T follicular helper cell (primary cell): ENCODE measurements at places on chromosomes 6 and 20.

GRCh38 chr20:51412333-51412871, 130.1 kb downstream of the NFATC2 start:
- DNase-seq, result no peak

- no peak for DNase-seq
Observed at GRCh38 chr6:75170691-75171560, 34.9 kb downstream of the COL12A1 start.

DNA sequence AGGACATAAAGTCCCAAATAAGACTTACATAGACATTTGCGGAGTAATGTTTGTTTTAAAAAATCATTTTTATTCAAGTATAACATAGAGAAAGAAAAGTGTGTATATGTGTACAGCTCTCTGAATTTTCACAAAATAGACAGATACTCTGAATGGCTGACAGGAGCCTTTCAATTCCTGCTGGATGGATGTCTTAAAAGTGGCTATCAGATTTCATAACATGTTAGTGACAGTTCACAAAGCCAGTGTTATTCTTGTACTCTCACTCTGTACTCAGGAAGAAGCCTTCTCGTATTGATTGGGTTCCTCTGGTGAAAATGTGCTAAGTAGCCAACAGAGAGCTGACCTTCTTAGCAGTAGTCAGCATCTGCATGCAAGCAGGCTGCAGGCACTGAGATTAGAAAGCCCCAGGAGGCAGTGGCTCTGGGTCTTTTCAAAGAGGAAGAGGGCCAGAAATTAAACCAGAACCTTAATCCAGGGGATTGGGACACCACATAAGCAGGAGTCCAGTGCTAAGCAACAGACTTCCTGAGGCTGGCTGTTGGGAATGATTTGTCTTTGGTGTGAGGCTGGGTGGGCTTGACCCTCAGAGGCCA, 19.7 kb downstream of the SLC17A4 start:
- DNase-seq, result no peak

DNA sequence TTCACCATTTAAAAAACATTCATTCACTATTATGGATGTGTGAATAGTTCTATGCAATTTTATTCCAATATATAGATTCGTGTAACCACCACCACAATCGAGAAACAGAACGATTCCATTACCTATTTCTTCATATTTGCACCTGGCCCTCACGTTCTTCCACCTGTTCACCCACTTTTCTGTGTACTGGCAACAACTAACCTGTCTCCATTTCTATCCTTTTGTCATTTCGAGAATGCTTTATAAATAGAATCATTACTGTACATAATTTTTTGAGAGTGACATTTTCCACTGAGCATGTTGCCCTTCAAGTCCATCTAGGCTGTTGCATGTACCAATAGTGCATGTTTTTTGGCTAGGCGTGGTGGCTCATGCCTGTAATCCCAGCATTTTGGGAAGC, 23.2 kb upstream of the STX11 start:
- DNase-seq, result no peak

- no peak for DNase-seq
Observed at GRCh38 chr20:57605045-57605444, 15.2 kb downstream of the ZBP1 start.

- DNase-seq, result no peak
Observed at GRCh38 chr6:156854466-156855161, 77.4 kb downstream of the ARID1B start.

DNA sequence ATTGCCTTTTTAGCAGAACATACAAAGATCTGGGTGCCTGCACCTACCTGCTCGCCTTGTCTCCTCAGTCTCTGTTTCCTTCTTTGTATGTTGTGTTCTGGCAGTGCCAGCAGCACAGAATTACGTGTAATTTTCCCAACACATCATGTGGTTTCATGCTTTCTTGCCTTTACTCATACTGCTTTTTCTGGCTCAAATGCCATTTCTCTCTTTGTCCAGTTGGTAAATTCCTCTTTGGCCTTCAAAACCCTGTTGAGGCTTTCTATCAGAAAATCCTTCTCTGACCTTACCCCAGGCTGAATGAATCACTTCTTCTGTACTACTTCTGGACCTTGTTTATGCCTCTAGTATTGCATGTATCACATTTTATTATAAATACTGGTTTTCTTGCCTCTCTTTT, 31.8 kb downstream of the L3MBTL3 start:
- DNase-seq, result no peak

- DNase-seq, result no peak
Observed at GRCh38 chr6:14333556-14334305, 216.2 kb downstream of the CD83 start.

- no peak for DNase-seq
Observed at GRCh38 chr6:136600818-136601217, 50.6 kb upstream of the MAP7 start.

- DNase-seq, result no peak
Observed at GRCh38 chr6:38975621-38976049, 72.9 kb upstream of the GLP1R start.

GRCh38 chr6:74971633-74972032, 234.2 kb downstream of the COL12A1 start:
- no peak for DNase-seq

DNA sequence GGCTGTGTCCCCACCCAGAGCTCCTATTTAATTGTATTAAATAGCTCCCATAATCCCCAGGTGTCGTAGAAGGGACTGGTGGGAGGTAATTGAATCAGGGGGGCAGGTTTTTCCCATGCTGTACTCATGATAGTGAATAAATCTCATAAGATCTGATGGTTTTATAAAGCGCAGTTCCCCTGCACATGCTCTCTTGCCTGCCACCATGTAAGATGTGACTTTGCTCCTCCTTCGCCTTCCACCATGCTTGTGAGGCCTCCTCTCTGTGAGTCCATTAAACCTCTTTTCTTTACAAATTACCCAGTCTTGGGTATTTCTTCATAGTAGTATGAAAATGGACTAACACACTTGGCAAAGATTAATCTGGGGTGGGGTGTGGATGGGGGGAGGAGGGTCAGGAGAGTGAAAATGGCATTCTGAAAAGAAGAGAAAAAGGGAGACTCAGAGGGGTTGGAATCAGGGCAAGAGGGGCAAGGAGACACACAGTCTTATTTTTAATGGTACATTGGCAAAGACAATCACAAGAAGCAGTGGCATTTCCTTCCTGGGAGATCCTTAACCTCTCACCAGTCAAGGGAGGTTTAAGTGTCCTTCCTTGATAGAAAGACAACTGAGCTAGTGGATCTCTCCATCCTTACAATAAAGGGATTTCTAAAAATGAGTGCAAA, 37.5 kb upstream of the NOX3 start:
- no peak for DNase-seq

DNA sequence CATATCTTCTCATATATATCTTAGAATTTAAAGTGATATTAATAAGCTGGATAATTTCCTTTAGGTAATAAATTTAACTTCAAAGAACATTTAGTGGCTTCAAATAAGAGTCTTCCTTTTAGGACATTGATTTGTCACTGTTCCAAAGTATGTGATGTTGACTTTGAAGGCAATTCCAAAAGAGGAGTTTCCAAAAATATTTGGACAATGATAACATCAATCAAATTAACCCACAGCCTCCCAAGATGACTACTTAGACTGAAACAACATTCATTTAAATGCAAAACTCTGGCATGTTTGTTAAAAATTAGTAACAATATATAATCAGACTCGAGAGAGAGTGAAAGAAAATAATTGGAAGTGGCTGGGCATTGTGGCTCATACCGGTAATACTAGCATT, 211.1 kb downstream of the OGFRL1 start:
- no peak for DNase-seq

- DNase-seq, result peak; percentile 58
Observed at GRCh38 chr6:89371849-89372505, 19.5 kb upstream of the UBE2J1 start.

GRCh38 chr6:73006146-73006545, 219.2 kb downstream of the KHDC1L start:
- DNase-seq, result no peak

- DNase-seq, result no peak
Observed at GRCh38 chr6:41488433-41489119, 57.6 kb upstream of the FOXP4 start.

GRCh38 chr6:111997078-111997852, 56.6 kb upstream of the CCN6 start:
- peak; percentile 74 for DNase-seq

DNA sequence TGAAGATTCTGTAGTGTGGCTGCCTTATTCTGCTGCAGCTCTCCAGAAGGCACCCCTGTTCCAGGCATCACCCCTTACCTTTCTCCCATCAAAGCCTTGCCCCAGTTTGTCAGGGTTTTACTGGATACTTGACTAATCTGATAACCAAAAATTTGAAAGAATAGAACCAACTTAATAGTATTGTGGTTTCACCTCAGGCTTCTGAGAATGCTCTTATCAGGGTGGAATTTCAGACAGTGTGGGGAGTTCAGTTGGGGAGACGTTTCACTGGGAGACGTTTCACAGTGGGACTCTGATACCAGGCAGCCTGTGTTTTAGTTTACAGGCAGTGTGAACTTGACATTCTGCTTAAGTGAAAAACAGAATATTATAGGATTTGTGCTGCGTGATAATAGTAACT, 50.5 kb downstream of the SCAND1 start:
- DNase-seq, result no peak

DNA sequence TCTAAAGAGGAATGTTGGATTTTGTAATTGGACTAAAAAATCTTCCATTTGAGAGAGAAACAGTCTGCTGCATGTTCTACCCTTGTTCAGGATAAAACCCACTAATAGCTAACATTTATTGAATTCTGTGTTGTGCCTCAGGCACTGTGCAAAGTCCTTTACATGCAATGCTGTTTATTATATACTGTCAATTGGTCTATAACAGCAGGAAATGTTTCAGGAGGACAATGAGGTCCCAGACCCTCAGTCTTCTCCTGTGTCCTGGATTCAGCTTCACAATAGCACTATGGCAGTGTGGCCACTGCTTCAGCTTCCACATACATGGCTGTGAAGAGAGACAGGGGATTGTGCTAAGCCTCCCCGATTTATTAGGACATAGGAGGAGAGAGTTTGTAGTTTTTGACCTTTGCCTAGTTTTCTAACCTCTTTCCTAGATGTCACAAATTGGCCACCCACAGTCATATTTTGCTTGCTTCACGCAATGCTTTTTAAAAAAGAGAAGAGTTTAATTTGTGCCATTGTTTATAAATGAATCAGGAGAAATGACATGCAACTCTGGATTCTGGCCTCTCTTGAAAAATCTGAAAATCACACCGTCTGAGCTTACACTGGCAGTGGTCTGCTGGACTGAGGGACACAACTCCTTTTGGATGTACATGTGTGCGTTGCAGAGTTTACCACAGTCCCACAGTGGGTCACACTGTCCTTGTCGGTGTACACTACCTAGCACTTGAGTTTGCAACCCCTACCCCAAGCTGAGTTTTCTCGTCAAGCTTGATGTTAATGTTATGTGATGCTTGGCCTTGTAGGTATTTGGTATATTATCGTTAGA, 11.3 kb downstream of the PTPN1 start:
- no peak for DNase-seq

GRCh38 chr6:122495612-122496011, 24.0 kb upstream of the SERINC1 start:
- no peak for DNase-seq

DNA sequence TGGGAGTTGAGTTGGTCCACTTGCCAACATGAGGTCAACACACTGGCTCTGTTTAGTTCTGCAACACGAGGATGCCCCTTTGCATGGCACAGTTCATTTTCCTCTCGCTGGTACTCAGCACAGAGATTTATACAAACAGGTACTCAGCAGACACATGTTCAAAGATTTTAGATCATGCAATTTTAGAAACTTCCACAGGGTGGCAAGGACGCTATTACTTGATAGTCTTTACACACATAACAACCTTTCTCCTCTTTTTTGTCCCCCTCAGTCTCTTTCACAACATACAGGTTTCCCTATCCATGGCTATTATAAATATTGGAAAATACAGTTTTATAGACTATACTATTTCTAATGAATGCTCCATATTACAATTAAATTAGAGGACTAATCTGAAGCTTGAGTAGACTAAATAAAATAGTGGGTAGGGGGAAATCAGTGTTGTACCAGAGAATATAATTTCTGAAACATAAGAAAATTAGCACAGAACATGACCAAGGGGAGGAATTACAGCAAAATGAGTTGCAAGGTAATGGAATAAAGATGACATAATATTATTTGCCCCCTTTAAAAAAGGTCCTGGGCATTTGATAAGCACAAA, 331.8 kb upstream of the BTBD3 start:
- no peak for DNase-seq

- no peak for DNase-seq
Observed at GRCh38 chr6:134875367-134875766, 74.5 kb downstream of the ALDH8A1 start.

DNA sequence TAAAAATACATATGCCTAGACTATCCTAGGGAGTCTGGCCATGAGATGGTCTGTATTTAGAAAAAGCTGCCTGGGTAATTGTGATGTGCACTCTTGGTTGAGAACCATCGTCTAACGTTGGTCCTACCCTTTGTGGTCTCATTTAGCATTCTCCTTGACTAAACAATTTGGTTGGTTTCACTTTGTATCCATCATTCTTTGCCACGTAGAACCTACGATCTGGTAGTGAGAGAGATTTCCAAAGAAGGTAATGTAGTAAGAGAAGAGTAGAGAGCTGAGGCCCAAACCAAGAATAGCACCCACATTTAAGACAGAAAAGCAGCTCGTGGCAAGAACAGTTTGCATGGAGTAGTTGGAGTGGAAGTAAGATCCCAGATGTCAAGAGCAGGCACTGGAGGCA, 219.8 kb downstream of the TMEM200A start:
- DNase-seq, result no peak

DNA sequence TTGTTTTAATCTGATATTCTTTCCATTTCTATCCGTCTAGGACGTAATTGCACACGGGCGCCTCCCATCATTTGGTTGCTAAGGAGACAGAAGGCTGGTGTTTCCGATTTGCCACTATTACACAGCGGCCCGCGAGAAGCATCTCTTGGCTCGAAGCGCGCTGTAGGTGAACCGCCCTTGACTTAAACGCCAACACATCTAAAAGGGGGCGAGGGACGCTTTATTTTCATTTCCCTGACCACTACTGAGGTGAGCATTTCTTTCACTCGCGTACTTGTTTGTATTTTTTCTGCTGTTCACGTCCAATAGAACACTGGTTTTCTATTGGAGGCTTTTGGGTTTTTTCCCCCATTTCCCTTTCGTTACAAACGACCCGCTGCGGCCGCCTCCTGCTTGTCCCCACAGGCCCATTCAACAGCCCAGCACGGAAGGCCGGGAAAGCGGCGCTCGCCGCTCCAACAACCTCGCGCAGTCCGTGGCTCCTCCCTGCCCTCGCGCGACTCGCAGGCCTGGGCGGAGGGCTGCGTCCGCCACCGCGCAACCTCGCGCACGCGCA, 505 bp upstream of the WRNIP1 start:
- DNase-seq, result peak; percentile 69

- no peak for DNase-seq
Observed at GRCh38 chr20:1939270-1939595, 44.0 kb downstream of the SIRPA start.

- no peak for DNase-seq
Observed at GRCh38 chr20:63698739-63699465, 2.5 kb downstream of the TNFRSF6B start.

GRCh38 chr6:133761706-133762105, 127.2 kb upstream of the TCF21 start:
- DNase-seq, result no peak

GRCh38 chr6:136439514-136440190, 110.6 kb downstream of the MAP7 start:
- DNase-seq, result no peak
